WTC11 (cell line): ENCODE measurements at places on chromosomes 3 and 15.
A peak's percentile ranks its signal among the peaks of the same experiment; 100 is the strongest.

GRCh38 chr3:128994581-128995546, 988 bp upstream of the CFAP92 start:
- no peak for DNase-seq

DNA sequence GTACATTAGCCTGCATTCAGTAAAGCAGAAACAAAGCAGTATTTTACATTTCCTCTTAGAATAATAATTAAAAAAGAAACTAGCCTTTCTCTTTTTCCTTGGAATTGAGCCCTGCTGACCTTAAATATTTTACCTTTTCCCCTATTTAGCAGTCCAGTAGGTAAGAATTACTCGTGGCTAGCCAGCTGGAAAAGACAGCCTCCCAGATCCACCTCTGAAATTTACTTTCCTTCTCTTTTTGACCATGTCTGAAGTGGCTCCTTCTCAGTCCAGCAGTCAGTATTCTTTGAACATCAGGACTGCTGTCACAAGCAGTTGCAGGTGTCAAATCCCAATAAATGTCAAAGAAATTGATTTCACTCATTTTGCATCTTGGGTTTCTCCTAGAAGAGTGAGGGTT, 311.5 kb upstream of the DCBLD2 start:
- no peak for DNase-seq

DNA sequence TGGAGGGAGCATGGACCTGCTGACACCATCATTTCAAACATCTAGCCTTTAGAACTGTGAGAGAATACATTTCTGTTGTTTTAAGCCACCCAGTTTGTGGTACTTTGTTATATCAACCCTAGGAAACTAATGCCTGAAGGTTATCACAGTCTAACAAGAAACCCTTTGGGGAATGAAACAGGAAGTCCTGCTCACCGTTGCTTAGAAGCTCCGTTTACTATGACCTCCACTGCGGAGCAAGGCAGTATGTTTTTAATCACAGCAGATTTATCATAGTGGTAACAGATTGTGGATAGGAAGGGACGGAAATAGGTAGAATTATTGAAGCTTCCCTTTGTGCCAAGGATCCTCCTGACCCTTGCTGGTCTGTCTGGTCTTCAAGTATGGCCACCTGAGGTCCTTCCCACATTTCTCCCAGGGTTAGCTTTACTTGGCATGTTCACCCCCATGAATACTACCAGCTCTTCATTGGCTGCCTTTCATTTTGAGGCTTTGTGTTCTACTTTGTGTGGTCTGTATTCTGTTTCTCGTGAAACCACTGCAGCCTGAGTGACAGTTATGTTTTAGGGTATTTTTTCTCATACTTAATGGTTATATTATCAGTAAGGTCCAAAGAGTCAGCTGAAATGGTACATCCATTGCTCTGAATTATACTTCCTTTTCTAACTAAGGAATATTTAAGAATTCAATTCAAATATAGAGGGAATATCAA, 201.6 kb downstream of the CHST2 start:
- no peak for DNase-seq

- no peak for DNase-seq
Observed at GRCh38 chr15:99158626-99159412, 53.9 kb downstream of the SYNM start.

DNA sequence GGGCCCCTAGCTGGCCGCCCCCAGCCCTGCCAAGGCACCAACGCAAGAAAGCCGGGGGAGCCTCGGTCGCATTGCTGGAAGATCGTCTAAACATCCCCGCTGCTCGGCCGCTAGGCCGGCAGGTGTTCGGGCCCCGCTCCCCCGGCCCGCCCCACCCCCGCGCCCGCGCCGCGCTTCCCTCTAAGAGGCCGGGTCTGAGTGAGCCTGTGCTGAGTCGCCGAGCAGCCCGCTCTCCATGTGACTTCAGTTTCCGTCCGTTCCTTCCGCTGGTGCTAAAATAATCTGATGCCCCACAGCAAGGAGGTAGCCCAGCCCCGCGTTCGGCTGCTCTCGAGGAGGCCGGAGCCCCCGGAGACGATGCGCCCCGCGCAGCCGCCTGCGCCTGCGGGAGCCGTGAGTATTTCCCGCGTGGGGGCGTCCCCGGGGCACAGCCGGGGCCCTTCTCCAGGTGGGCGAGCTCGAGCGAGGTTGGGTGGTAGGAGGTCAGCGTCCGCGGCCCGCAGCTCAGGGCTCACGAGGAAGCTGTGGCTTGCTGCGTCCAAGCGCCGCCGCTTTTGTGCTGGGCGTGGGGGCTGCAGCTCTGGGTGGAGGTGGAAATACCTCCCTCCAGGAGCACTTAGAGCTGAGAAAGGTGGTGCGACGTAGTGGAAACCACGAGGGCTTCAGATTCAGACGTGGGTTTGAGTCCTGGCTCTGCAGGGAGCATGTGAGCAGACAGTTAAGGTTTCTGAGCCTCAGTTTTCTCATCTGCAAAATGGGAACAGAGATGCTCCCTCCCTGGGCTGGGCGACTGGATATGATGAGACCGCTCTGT, at the start of gene NRROS:
Gene NRROS (plus strand): TSS at position 212 of the 814 bp plus-strand sequence. CDS start 14,846 bp downstream, outside the sequence.
- peak; percentile 62 for DNase-seq

- DNase-seq = no peak
Observed at GRCh38 chr3:134309987-134310700, 59.5 kb upstream of the RYK start.
